Hair follicle dermal papilla cell (primary cell): ENCODE measurements at places on chromosomes 7 and 10. TPM values are rescaled to one million over a fixed set of nuclear protein-coding genes. Genes with fewer than 3 reads are reported as not detected.

MALRD1 gene
- 0.61 and 3.7 TPM in 2 replicates for total RNA-seq

ST8SIA6 gene
- total RNA-seq: not detected in 2 replicates

CFAP69 gene
- 6.1 and 12.2 TPM in 2 replicates for total RNA-seq

LHPP gene
- total RNA-seq: 11.0 and 14.8 TPM in 2 replicates

KNDC1 gene
- 0.49 and 0.73 TPM in 2 replicates for total RNA-seq

MKI67 gene
- 4.1 and 7.0 TPM in 2 replicates for total RNA-seq

TFPI2 gene
- 1.9 and 2.8 TPM in 2 replicates for total RNA-seq

TSPAN12 gene
- total RNA-seq: 1.1 and 2.1 TPM in 2 replicates

HACD1 gene
- total RNA-seq: 43.2 and 46.1 TPM in 2 replicates

PIP gene
- total RNA-seq: not detected in 2 replicates

BPGM gene
- 22.2 and 23.1 TPM in 2 replicates for total RNA-seq

ATRNL1 gene
- 0.65 TPM in 1 of 2 replicates, not detected in the other for total RNA-seq

PRLHR gene
- not detected in 2 replicates for total RNA-seq

KCP gene
- total RNA-seq: 0.32 and 0.49 TPM in 2 replicates

UNC5B gene
- total RNA-seq: 36.1 and 42.4 TPM in 2 replicates

HNRNPA2B1 gene
- 63.9 and 84.1 TPM in 2 replicates for total RNA-seq

CTNNA3 gene
- total RNA-seq: under 0.01 and 0.24 TPM in 2 replicates

ABCC2 gene
- 1.1 and 1.3 TPM in 2 replicates for total RNA-seq

LEP gene
- 3.1 and 4.1 TPM in 2 replicates for total RNA-seq

STEAP1 gene
- total RNA-seq: 44.4 and 50.0 TPM in 2 replicates

GNGT1 gene
- not detected in 2 replicates for total RNA-seq

SH2D4B gene
- total RNA-seq: not detected in 2 replicates

VSIR gene
- total RNA-seq: 52.4 and 52.9 TPM in 2 replicates

CRYGN gene
- total RNA-seq: 0.16 and 0.61 TPM in 2 replicates

AFAP1L2 gene
- 0.49 and 1.8 TPM in 2 replicates for total RNA-seq

MEOX2 gene
- total RNA-seq: 4.5 and 7.6 TPM in 2 replicates

TMUB1 gene
- 18.3 and 24.5 TPM in 2 replicates for total RNA-seq

CTTNBP2 gene
- 0.32 and 0.49 TPM in 2 replicates for total RNA-seq

RGR gene
- total RNA-seq: not detected in 2 replicates

CYP26C1 gene
- under 0.01 and 0.16 TPM in 2 replicates for total RNA-seq

GLUD1 gene
- 236 and 243 TPM in 2 replicates for total RNA-seq

ZNF425 gene
- total RNA-seq: 2.6 and 3.4 TPM in 2 replicates

ABCB1 gene
- total RNA-seq: 0.12 and 0.49 TPM in 2 replicates

PRSS1 gene
- total RNA-seq: not detected in 2 replicates

MBL2 gene
- not detected in 2 replicates for total RNA-seq

MINDY4 gene
- total RNA-seq: 14.2 and 14.8 TPM in 2 replicates

LIPF gene
- not detected in 2 replicates for total RNA-seq

TMEM196 gene
- total RNA-seq: not detected in 2 replicates
